ENCODE measurements at places on chromosomes 16 and 17. TPM values are rescaled to one million over a fixed set of nuclear protein-coding genes. Genes with fewer than 3 reads are reported as not detected.

- DNase-seq = no peak
- peak overlapping the region; percentile 17 for H3K27ac ChIP-seq
- H3K27me3 ChIP-seq = no peaks in the 10 kb centered on the region
Observed at GRCh38 chr17:64148699-64149098, 18.8 kb upstream of the ERN1 start.

The PTGES3L gene
- 40.0 TPM for total RNA-seq

The RNF222 gene
- total RNA-seq = not detected

- no peaks in the 10 kb centered on the region for H3K27me3 ChIP-seq
- no peak for DNase-seq
- no peak overlapping the region for H3K27ac ChIP-seq
- no peaks in the 10 kb centered on the region for H3K4me1 ChIP-seq
Observed at GRCh38 chr17:28702026-28702751, 9.5 kb downstream of the PROCA1 start.

- DNase-seq = no peak
- H3K4me3 ChIP-seq = no peak overlapping the region
- H3K36me3 ChIP-seq = peaks cover 74% of the 10 kb centered on the region
Observed at GRCh38 chr17:1481736-1482135, 10.8 kb downstream of the MYO1C start.

The CDK10 gene
- 21.7 TPM for total RNA-seq

The KRTAP1-1 gene
- total RNA-seq = not detected

DNA sequence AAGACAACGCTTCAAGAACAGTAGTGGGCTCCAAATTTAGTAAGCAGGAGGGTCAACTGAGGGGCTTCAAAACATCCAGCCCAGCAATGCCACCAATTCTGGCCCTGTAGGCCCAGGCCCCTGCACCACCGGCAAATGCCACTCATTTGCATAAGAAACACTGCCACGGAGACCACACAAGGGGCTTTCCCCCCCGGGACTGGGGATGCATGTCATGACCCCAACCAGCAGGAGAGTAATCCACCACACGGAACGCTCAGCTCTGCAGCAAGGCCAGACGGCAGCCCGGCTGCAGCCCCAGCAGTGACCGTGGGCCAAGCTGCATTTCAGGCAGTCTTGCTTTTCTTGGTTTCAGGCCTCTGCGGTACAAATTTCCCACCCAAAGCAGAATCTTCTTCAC is 14.1 kb downstream of the TMEM11 start:
- H3K27me3 ChIP-seq = no peaks in the 10 kb centered on the region
- H3K36me3 ChIP-seq = no peaks in the 10 kb centered on the region
- H3K27ac ChIP-seq = no peak overlapping the region
- no peak overlapping the region for H3K4me3 ChIP-seq
- peaks cover 29% of the 10 kb centered on the region for H3K4me1 ChIP-seq

The TEKT3 gene
- 0.52 TPM for total RNA-seq

The ADORA2B gene
- 0.18 TPM for total RNA-seq

DNA sequence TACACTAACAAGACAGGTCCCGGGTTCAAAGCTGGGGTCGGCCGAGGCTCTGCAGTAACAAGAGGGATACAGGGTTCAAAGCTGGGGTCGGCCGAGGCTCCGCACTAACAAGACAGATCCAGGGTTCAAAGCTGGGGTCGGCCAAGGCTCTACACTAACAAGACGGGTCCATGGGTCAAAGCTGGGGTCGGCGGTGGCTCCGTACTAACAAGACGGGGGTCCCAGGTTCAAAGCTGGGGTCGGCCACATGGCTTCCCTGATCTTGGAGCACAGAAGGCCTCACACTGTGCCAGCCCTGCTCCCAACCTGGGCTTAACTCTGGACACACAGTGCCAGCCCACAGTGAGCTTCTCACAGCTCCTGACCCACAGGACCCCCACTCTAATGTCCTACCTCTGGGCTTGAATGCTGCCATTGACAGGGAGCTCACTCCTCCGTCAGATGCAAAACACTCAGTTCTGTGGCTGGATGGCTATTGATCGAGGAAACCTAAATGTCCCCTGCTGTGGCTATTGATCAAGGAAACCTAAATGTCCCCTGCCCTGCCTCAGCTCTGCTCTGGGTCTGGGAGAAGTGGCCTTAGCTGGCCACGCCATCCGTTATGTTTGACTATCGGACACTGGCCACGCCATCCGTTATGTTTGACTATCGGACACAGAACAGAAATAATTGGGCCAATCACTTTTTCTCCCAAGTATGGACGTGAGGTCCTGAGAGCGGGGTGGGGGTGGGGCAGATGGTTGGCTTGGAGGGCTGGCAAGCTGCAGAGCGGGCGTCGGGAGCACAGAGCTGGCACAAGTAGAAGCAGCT is 54.6 kb upstream of the DOC2B start:
- DNase-seq = no peak
- no peaks in the 10 kb centered on the region for H3K36me3 ChIP-seq
- no peak overlapping the region for H3K27ac ChIP-seq
- no peak overlapping the region for H3K4me3 ChIP-seq
- no peaks in the 10 kb centered on the region for H3K27me3 ChIP-seq
- H3K4me1 ChIP-seq = peaks cover 8% of the 10 kb centered on the region

DNA sequence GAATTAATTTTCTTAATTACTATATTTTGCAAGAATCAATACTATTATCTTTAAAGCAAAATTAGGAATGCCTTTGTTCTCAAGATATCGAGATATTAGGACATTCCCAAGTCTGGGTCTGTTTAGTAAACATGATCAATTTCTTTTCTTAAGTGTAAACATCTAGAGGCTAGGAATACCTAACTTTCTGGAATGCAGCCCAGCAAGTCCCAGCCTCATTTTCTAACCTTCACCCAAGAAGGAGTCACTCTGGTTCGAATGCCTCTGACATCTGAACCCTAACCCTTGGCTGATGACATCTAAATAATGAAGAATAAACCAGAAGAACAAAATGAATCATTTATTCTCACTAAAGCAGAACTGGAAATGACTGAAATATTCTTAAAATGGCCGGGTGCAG is 297.5 kb upstream of the IRX3 start:
- no peaks in the 10 kb centered on the region for H3K4me1 ChIP-seq
- no peak for DNase-seq
- H3K4me3 ChIP-seq = no peak overlapping the region
- H3K27ac ChIP-seq = no peak overlapping the region

DNA sequence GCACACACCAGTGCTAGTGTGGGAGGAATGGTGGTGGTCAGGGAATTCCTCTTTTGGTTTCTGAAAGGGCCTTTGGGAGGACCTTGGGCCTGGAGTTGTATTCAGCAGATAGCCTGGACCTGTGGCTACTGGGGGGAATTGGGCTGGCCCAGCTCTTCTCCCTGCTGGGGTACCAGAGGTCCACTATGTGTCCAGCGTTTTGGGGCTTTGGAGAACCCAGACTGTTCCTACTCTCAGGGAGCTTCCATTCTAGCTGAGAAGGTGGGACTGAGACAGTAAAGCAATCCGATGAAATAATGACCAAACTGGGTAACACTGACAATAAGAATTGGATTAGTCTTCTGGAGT is 2.4 kb downstream of the EPN3 start:
- DNase-seq = no peak
- peaks cover 33% of the 10 kb centered on the region for H3K4me1 ChIP-seq
- peaks cover 9% of the 10 kb centered on the region for H3K36me3 ChIP-seq
- peak overlapping the region; percentile 68 for H3K27ac ChIP-seq
- H3K4me3 ChIP-seq = no peak overlapping the region
- peaks cover 20% of the 10 kb centered on the region for H3K27me3 ChIP-seq

- no peak for DNase-seq
- H3K4me1 ChIP-seq = peaks cover 11% of the 10 kb centered on the region
- H3K27me3 ChIP-seq = no peaks in the 10 kb centered on the region
Observed at GRCh38 chr17:55705847-55706246, 16.8 kb downstream of the TMEM100 start.

The JPH3 gene
- not detected for total RNA-seq

GRCh38 chr17:8832711-8833352 is 33.7 kb upstream of the MFSD6L start:
- H3K27ac ChIP-seq = no peak overlapping the region
- DNase-seq = no peak
- no peak overlapping the region for H3K4me3 ChIP-seq
- no peaks in the 10 kb centered on the region for H3K27me3 ChIP-seq

- H3K27ac ChIP-seq = no peak overlapping the region
- no peak for DNase-seq
- H3K4me3 ChIP-seq = no peak overlapping the region
- H3K4me1 ChIP-seq = no peaks in the 10 kb centered on the region
- H3K27me3 ChIP-seq = peaks cover 37% of the 10 kb centered on the region
Observed at GRCh38 chr17:41024697-41025096, 2.3 kb downstream of the KRTAP1-5 start.

DNA sequence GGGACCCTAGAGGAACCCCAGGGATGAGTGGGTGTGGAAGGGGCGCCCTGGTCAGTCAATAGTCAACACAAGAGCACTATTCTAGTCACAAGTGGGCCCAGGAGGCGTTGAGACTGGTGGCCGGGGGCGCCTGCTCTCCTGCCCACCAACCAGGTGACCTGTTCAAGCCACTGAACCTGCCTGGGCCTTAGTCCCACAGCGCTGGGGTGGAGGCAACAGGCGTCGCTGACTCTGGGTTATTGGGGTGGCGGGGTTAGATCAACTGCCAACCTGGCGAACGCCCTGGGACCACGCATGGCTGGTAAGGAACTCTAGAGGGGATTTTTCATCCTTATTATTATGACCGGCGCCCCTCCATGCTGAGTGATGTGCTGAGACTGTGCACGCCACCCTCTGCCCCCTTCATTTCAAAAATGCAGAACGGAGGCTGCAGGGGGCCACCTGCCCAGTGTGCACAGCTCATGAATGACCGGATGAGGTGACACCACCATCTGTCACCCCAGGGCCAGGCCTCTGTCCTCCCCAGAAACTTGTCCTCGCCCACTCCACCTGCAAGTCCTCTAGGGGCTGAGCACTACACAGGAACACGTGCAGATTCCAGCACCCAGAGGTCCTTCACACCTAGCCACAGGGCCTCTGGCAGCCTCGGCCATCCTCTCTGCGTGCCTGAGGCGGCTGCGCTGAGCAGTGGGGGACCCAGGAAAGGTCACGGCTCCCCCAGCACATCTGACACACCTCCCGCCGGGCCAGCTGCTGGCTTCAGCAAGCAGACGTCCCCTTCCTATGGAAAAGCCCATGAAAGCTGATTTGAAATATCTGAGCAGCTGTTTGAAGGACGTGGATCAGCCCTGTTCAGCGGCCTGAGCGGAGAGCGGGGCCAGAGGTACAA is 51.6 kb upstream of the DNAH17 start:
- no peak overlapping the region for H3K27ac ChIP-seq
- DNase-seq = no peak
- no peaks in the 10 kb centered on the region for H3K27me3 ChIP-seq
- no peaks in the 10 kb centered on the region for H3K36me3 ChIP-seq

The KRT36 gene
- not detected for total RNA-seq

DNA sequence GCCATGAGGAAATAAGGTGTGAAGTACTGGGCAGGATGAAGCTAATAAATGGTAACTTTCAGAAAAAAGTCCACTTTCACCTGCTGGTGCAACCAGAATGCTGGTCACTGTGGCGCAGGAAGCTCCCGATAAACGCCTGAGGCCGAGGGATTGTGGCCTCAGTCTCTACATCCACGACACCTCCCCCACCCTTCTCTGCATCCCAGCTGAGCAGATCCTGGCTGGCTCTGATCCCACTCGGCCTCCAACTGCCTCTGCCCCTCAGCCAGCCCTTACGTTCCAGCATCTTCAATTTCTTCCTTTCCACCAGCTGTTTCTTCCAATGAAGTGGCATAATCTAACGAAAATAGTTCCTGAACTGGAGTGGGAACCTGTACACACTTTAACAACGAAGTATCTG is 49.5 kb downstream of the COX4I1 start:
- peaks cover 7% of the 10 kb centered on the region for H3K27me3 ChIP-seq
- no peak for DNase-seq
- H3K36me3 ChIP-seq = no peaks in the 10 kb centered on the region
- H3K4me1 ChIP-seq = no peaks in the 10 kb centered on the region

GRCh38 chr16:78235168-78235800 is 135.8 kb downstream of the WWOX start:
- no peaks in the 10 kb centered on the region for H3K27me3 ChIP-seq
- DNase-seq = peak; percentile 71
- peaks cover 6% of the 10 kb centered on the region for H3K4me1 ChIP-seq
- H3K36me3 ChIP-seq = no peaks in the 10 kb centered on the region

GRCh38 chr17:27430882-27431491 is 25.3 kb upstream of the KSR1 start:
- no peak overlapping the region for H3K27ac ChIP-seq
- H3K4me1 ChIP-seq = no peaks in the 10 kb centered on the region
- no peak overlapping the region for H3K4me3 ChIP-seq
- peak; percentile 16 for DNase-seq

DNA sequence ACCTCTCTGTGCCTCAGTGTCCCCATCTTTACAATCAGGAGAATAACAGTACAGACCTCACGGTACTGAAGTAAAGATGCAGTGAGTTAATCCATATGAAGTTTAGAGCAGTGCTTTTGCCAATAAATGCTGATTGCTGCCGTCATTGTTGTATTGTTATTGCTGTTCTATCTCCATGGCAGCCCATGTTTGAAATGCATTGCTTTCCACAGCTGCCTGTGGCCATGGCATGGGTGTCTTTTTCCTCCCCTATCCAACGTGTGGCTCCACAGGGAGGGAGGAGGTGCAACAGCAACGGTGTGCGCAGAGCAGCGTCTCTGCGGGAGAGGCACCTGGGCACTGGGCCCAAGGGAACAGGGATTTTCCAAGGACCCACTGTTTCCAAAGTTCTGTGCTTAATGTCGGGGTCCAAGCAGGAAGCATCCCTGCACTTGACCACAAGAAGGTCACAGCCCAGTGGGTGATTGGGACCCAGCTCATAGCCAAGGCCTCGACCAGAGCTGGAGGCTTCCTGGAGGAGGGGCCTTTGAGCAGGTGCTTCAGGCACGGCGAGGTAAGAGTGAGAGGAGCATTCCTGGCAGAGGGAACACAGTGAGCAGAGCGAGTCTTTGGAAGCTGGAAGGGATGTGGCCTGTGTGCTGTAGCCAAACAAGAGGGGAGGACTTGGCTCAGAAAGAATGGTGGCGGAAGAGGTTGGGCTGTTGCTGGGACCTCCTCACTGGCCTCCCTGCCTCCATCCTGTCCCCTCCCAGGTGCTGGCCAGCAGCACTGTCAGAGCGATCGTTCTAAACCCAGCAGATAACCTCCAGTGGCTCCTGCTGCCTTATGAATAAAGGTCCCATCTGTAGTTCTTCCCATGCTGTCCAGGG is 3.9 kb downstream of the RAI1 start:
- peaks cover 34% of the 10 kb centered on the region for H3K4me1 ChIP-seq
- no peak overlapping the region for H3K4me3 ChIP-seq
- H3K36me3 ChIP-seq = no peaks in the 10 kb centered on the region
- no peak overlapping the region for H3K27ac ChIP-seq

DNA sequence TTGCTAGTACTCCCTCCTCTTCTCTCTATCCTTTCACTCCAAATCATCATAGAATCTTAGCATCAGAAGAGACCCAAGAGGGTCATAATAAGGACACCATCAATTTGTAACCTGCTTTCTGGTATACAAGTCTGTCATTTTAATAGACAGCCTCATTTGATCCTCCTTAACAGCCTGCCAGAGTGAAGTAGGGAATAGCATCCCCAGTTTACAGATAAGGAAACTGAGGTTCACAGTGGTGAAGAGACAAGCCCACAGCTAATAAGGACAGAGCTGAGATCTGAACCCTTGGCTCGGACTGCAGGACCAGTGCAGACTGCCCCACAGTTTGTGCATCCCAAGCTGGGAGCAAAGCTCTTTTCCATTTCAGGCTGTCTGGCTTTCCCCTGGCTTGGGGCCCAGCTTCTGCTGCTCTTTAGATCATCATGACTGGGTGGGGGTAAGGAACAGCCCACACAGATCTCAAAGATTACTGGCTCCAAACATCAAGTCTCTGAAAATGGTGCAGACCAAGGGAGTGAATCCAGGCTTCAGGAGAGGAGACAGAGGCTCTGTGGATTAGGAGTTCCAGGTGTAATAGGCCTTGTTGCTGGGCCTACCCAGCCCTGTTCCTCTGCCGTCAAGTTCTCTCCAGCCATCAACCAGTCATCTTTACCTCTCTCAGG is 10.3 kb upstream of the IGFBP4 start:
- H3K36me3 ChIP-seq = no peaks in the 10 kb centered on the region
- H3K27me3 ChIP-seq = no peaks in the 10 kb centered on the region
- peaks cover 28% of the 10 kb centered on the region for H3K4me1 ChIP-seq

Measured in heart right ventricle (tissue), 16 donors.